Renal cortex interstitium (tissue), 15 donors: ENCODE measurements at places on chromosomes 11 and 22. TPM values are rescaled to one million over a fixed set of nuclear protein-coding genes. Genes with fewer than 3 reads are reported as not detected.
A peak's percentile ranks its signal among the peaks of the same experiment; 100 is the strongest.

DNA sequence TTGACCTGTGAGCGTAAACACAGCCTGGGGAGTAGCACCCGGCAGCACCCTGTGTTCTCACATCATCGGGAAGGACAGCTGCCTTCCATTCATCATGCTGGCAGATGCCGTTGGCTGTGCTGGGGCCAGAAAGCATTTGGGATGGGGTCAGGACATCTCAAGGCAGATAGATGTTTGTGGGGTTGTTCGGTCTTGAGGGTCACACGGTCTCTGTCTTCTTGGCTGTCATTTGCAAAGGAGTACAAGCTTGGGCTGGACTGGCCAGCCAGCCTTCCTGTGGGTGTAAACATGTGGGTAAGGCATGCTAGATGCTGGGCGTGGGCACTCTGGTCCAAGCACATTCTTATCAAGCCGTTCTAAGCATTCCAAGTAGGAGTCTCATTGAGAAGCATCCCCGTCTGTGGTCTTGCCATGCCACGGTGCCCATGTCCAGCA, 81.4 kb downstream of the TBC1D22A start:
- DNase-seq = no peak

GRCh38 chr22:40220316-40221054, 42.8 kb downstream of the TNRC6B start:
- no peak for DNase-seq

GRCh38 chr11:115869780-115870431, 365.7 kb upstream of the CADM1 start:
- DNase-seq = no peak

Gene CD82
- polyA plus RNA-seq = 7.8 TPM

GRCh38 chr22:31398231-31398630, 1.2 kb upstream of the DRG1 start:
- DNase-seq = no peak

DNA sequence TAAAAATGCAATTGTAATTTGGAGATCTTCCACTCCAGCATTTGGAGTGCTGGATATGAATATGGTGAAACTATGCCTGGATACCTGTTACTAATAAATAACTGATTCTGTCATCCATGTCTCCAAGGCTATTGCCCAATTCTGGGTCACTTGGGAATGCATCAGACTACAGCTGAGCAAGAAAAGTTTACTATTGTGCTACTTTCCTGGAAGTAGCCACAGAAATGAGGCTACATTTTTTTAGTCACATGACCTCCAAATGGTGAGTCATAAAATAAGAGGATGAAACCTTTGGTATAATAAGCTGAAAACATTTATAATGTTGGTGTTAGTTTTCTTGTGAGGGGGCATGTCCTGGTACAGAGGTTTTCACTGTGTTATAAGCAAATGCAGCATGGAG, 44.4 kb downstream of the DCDC1 start:
- no peak for DNase-seq

Gene GLYAT
- polyA plus RNA-seq = 192 TPM

Gene HBE1
- 2.4 TPM for polyA plus RNA-seq

DNA sequence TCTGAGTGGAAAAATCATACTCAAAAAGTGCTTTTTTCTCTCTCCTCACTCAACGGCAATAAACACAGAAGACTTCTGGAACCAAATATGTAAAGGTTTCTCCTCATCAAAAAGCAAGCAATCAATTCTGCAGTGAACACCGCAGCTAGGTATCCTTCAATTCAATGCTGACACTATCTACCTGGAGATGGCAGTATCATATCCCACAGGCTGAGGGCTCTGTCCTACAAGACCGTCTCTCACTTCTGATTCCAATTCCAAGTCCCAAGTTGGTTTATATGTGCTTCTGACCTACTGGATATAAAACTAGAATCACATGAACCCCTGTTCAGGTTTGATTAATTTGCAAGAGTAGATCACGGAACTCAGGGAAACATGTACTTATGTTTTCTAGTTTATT, 59.7 kb upstream of the LUZP2 start:
- DNase-seq = no peak

Gene VSIG2
- 5.9 TPM for polyA plus RNA-seq

Gene ELMOD1
- polyA plus RNA-seq = 0.12 TPM

Gene UBQLNL
- 0.62 TPM for polyA plus RNA-seq

DNA sequence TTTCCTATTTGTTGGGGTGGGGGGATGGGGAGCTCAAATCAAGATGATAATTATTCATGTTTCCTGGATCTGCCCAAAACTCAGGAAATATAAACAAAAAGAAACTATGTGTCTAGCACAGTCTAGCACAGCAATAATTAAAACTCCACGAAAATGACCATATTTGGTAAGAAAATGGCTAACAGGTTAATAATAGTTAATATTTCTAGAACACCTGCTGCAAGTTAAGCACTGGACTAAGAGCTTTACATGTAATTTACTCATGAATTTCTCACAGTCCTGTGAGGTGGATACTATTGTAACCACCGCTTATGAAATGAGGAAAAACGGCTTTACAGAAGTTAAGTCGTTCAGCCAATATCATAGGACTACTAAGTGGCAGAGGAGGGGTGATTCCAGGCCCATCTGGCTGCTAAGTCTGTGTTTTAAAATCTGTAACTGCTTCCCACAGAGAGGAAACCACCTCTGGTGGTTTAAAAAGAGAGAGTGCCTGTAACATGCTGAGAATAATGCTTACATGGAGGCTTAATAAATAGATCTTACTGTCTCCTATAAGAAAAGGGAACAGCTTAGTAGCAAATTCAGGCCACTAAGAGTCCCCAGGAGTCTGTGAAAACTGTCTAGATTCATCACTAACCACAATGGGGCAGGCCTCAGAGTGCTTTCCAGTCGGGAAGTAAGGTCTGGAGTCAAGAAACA, 11.0 kb upstream of the AMOTL1 start:
- no peak for DNase-seq

DNA sequence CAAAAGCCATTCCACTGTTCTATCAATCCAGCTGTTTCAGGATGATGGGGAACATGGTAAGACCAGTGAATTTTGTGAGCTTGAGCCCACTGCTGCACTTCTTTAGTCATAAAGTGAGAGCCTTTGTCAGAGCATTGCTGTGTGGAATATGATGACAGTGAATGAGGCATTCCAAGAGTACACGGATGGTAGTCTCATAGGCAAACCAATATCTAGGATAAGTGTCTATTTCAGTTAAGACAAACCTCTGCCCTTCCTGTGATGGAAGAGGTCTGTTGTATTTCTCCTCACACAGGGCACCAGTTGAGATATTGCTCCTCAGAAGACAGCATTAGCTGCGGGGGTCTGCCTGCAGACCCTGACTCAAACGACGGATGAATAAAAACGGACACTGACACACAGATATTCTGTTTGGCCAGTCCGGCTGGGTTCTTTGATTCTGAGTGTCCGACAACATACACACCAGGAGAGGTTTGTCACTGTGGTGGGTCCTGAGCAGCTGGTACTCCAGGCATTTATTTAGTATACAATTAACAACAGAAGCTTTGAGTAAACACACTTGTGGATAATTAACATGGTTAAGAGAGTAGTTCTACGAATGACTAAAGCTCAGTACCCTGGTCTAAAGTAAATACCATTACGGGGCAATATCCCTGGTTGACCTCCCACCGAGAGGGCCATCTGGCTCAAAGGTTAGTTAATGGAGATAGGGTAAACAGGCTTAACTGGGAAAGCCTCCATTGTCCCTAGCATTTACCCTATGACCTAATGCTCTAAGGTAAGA, 121.7 kb downstream of the ZNF280B start:
- no peak for DNase-seq

DNA sequence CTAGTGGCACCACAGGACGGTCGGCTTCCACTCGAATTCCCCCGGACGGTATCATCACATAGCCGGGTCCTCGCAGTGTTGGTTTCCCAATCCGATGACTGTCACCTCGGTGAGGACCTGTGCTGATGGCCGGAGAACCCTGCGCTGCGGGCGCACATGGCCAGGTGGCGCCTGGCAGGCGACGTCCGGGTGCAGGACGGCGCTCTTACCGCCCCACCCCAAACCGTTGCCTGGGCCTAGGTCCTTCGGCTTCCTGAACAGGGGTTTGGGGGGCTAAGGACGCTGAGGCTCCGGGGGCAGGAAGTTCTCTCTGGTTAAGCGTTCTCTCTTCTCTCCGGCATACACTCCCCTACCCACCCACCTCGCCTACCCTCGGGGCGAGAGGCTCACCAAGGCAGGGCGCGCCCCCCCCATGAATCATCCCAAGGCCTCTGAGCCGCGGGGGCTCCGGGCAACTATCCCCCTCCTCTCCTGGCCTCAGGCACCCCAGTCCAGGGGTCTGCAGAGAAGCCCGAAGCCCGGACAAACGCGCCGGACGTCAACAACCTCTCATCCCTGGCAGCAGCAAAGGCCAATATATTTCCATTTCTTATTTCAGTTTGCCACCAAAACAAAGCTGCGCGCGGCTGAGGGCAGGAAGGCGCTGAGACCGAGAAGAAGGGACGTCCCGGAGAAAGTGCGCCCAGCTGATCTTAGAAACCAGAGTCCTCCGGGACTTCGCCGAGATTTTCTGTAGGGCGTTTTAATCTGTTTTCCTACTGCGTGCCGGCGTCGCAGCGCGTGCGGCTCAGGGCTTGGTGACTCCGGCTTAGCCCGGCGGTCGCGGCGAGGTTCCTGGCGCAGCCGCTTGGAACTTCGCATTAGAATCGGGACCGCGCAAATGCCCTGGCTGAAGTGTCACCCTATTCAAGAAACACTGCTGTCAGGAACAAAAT, 5.6 kb downstream of the ALX4 start:
- no peak for DNase-seq

Gene ESRRA
- 16.6 TPM for polyA plus RNA-seq

GRCh38 chr11:15988693-15989231, 367.6 kb downstream of the SOX6 start:
- no peak for DNase-seq

- DNase-seq = no peak
These were observed 9.4 kb downstream of the PIWIL3 start for GRCh38 chr22:24765166-24765565.

GRCh38 chr11:65448418-65449105, 26.0 kb downstream of the NEAT1 start:
- no peak for DNase-seq

DNA sequence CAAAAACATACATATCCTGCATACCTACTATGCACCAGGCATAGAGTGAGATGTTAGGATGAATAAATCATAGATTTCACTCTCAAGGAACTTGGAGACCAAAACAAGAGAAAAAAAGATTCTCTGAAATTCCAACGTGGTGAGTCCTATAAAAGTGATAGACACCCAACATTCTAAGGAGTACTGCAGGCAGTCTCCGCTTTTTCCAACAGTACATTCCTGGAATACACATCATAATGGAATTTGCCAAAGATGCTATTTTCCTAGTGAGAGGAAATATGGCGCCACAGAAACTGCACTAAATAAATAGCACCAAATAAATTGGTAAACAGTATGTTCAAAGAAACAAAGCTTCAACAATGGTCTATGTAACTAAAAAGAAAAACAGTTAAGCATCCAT, 6.0 kb downstream of the TMEM123 start:
- DNase-seq = no peak

Gene LRRC32
- polyA plus RNA-seq = 59.5 TPM

Gene MMP8
- not detected for polyA plus RNA-seq

- no peak for DNase-seq
These were observed 24.4 kb upstream of the HSPA8 start for GRCh38 chr11:123086305-123086704.

GRCh38 chr11:20208622-20209111, 48.4 kb upstream of the DBX1 start:
- no peak for DNase-seq

DNA sequence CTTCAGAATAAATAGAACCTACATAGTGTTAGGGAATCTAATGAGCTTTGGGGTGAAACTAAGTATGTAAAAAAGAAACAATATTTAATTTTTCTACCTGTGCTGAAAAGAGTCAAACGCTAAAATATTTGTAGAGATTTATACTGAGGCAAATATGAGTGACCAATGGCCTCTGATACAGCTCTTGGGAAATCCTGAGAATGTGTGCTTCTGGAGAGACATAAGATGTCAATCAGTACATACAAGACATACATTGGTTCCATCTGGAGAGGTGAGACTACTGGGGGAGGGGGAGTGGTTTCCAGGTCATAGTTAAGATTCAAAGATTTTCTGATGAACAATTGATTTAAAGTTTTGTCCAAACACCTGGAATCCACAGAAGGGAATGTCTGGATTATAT, 970 bp downstream of the ASRGL1 start:
- no peak for DNase-seq

Gene NAALADL1
- 14.5 TPM for polyA plus RNA-seq

Gene PEX26
- polyA plus RNA-seq = 35.6 TPM

- peak; percentile 55 for DNase-seq
These were observed 102.7 kb downstream of the BRD1 start for GRCh38 chr22:49724893-49725489.

Gene SCGB1C1
- polyA plus RNA-seq = 1.9 TPM

DNA sequence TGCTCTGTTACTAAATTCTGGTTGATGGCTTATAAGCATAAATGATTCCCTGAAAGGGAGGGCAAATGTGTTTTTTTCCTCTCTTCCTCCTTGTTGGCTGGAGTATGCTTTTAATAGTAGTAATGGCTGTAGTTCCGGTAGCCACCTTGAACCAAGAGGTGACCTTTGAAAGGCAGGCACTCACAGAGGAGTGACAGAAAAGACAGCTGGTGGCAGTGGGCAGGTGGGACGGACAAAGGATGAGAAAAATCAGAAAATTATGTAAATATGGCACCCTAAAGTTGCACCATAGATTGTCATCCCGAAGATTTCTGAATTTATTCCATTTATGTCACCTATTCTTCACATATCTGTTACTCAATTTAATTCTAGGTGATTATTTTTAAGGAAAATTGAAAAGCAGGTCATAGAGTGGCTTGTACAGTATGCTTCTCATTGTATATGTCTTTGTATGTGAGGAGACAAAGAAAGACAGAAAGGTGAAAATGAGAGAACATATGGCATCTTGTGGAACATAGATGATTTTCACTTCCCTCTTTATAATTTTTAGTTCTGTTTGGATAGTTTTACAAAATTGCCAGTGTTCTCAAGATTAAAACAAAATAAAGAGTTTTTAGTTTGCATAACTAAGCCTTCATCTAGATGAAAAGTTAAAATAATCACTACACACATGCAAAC, 17.0 kb downstream of the CASP12 start:
- no peak for DNase-seq

DNA sequence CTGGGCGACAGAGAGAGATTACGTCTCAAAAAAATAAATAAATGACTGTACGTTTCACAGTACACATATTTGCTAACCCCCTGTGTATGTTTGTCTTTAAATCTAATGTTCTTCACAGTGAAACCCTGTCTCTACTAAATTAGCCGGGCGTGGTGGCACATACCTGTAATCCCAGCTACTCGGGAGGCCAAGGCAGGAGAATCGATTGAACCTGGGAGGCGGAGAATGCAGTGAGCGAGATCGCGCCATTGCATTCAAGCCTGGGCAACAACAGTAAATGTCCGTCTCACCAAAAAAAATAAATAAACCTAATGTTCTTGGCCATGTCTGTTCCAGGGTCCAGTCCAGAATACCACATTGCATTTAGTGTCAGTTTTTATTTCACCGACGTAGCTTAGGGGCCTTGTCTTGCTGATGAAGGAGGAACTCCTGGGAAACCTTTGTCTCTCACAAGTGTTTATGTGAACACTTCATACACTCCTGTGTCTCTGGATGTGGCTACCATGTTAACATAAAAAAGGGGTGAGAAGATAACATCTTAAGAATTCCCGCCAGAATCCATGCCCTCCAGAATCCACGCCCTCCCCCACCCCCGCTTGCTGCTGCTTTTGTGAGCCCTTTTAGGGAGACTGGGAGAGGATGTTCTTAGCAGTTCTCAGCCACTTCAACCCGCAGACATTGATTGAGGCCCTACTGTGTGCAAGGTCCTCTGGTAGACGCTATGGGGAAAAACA, 5.0 kb upstream of the SERHL2 start:
- no peak for DNase-seq

GRCh38 chr22:49381595-49382450, 445.9 kb downstream of the BRD1 start:
- no peak for DNase-seq

- no peak for DNase-seq
These were observed 2.6 kb downstream of the TAGLN start for GRCh38 chr11:117201658-117202305.
